ENCODE measurements at places on chromosomes 7 and 10.

DNA sequence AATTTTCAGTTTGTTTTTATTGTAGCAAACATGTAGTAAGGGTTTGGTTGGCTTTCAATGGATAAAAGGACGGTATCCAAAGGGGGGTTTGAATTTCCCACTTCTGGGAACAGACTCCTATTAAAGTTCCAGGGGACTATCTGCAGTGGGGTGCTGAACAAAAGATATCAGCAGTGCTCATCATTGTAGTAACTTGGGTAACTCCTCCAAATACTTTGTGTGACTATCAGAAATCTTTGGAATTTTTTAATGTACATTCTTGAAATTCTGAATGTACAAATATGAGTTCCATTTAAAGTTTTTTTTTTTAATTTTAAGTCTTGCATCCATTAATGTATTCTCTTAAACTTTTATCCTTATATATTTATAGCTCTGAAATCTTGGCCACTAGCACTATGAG lies 42.1 kb downstream of the CYP51A1 start:
- DNase-seq: no peak

GRCh38 chr10:49113741-49114141 lies 1.6 kb downstream of the VSTM4 start:
- DNase-seq: no peak

DNA sequence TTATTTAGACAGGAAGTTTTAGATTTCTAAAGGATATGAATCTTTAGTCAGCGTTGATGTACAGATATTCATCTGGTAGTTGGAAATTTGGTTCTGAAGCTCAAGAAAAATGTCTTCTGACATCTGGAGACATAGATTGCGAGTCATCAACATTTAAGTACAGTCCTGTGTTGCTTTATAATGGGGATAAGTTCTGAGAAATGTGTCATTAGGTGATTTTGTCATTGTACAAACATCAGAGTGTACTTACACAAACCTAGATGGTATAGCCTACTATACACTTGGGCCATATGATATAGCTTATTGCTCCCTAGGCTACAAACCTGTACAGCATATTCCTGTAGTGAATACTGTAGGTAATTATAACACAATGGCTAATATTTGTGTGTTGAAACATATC lies 49.6 kb upstream of the UBN2 start:
- no peak for DNase-seq

DNA sequence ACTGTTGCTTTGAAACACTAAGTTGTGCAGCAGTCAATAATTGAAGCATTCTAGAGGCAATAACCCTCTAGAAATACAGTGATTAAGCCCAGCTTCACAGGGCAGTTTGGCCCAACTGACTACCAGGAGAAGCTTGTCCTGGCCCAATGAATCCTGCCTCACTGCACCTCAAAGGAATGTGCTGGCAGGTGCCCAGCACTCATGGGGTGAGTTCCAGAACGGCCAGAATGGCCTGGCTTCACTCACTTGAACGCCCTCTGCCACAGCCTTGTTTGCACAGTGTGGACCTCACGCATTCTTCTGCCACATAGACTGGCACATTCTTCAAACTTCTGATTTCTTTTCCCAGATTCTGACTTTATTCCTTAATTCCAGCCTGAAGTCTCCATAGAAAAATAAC lies 6.6 kb upstream of the ITIH2 start:
- DNase-seq: no peak
